ENCODE measurements at places on chromosomes 3 and 15. TPM values are rescaled to one million over a fixed set of nuclear protein-coding genes. Genes with fewer than 3 reads are reported as not detected.

- DNase-seq = no peak
Measured at GRCh38 chr3:125395091-125395490, 20.0 kb upstream of the ZNF148 start.

GOLGA6L9 gene
- total RNA-seq = 0.84 TPM

GOLGA8N gene
- total RNA-seq = 6.9 TPM

DNA sequence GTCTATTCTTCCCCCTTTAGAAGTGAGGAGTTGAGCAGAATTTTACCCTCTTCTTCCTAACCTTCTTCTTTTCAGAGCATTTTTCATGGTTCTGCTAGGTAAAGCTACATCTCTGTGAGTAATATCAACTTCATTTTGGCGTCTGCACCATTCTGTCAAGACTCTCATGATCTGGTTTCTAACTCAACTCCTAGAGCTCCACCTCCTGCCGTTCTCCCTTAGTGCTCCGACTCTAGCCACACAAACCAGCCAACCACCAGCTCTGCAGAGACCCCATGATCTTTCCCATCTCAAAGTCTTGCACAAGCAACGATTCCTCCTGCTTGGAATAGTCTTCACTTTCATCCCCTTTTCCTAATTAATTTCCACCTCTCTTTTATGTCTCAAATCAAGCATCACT is 193.9 kb upstream of the TMC3 start:
- no peak for DNase-seq

DNA sequence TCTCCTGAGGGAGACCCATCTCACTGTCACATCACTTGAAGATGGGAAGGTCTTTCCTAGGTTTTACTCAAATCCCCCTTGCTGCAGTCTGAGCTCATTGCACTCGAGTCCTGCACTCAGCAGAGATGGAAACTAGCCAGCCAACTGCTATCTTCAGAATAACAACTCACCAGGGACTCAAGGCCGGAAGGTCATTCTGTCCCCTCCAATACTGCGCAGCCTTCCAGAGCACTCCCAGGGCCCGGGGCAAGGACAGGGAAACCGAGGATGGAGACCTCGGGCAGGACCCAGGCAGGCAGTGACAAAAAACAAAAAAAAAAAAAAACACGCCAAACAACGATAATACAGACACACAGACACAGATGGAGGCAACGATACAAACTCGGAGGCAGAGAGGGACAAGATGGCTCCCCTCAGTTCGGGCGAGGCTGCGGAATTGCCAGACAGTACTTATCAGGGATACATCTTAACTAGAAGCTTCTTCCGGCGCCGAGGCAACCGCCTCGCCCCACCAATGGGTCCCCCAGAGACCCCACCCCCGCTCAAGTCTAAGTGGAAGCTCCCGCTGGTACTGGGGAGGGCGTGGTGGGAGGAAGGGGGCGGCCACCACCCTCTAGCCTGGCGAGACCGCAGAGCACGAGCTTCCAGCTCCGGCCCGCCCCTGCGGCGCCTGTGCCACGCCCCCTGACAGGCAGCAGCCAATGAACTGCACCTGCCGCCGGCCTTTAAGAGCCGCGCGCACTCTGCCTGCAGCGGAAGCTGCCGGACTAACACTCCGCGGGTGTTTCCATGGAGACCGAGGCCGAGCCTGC is 7.0 kb upstream of the MAP1A start:
- peak; percentile 99 for DNase-seq

DNA sequence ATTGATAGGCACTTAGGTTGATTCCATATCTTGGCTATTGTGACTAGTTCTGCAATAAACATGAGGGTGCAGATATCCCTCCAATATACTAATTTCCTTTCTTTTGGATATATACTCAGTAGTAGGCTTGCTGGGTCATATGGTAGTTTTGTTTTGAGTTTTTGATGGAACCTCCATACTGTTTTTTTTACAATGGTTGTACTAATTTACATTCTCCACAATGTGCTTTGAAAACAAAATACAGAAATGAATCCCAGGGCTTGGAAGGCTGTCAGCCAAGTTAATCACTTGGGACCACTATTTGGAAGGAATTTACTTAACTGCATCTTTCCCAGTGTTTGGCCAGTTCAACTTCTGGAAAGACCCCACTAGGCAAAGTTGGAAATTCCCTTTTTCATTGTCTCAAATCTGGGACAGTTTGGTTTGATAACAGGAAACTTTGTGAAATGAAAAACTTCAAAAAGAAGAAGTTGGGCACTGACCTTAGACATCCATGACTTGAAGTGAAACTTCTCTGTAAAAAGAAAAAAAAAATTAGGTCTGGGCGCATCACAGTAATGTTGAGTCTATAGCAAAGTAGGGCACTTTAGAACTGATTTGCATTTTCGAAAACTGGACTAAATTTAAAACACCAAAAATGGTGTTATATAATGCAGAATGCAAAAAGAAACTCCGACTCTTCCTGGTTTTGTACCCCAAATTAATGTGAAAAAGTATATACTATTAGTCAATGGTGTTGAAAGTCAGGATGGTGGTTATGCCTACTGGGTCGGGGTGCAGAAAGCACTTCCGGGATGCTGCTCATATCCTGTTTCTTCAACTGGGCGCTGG is 6.0 kb downstream of the CTSH start:
- no peak for DNase-seq
